Upper lobe of right lung (tissue), 1 donor: ENCODE measurements at places on chromosomes 16 and 17.

DNA sequence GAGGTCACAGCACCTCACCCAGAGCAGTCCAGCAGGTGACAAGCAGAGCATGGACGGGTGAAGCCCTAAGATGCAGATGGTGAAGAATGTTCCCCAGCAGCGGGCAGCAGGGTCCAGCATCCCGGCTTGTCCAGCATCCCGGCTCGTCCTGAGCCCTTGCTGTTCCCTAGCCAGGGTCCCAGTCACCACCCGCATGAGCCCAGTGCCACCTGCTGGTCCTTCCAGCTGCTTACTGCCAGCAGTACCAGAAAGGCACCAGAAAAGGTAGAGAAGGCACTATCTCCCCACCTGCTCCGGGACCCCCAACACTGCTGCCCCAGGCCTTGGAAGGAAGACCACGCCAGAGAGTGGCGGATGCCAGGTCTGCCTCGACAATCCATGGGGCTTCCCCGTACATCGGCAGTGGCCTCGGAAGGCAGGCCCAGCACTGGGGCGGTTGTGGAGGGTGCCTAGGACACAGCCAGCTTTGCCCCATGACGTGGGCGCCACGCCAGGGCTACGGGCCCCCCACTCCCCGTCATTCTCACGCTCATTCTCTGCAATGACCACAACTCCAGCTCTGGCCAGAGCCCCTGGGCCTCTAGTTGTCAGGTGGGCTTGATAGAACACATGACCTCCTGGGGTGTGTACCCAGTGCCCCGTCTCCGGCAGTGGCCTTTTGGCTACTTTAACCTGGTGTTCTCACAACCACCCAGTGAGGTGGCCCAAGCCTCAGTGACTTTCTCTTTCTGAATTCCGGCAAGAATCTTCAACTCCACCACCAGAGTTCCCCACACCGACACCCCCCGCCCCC is 1.4 kb downstream of the CENPX start:
- peak; percentile 90 for DNase-seq

DNA sequence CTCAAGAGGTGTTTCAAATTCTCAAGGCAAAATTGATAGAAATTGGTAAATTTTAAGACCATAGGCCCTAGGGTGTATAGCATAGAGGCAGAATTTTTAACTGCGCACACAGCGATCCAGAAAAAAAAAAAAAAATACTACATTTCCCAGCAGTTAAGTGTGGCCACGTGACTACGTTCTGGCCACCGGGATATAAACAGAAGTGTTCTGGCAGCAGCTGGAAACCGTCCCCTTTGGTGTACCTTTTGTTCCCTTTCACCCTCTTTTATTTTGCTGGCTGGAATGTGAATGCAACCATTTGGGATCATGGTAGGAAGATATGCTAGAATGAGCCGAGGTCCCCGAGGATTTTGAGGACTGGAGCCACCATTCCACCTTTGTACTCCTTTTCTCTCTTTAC is 52.7 kb upstream of the AKAP1 start:
- DNase-seq: peak; percentile 69

GRCh38 chr17:38658741-38659345 is 15.9 kb downstream of the EPOP start:
- peak; percentile 74 for DNase-seq

DNA sequence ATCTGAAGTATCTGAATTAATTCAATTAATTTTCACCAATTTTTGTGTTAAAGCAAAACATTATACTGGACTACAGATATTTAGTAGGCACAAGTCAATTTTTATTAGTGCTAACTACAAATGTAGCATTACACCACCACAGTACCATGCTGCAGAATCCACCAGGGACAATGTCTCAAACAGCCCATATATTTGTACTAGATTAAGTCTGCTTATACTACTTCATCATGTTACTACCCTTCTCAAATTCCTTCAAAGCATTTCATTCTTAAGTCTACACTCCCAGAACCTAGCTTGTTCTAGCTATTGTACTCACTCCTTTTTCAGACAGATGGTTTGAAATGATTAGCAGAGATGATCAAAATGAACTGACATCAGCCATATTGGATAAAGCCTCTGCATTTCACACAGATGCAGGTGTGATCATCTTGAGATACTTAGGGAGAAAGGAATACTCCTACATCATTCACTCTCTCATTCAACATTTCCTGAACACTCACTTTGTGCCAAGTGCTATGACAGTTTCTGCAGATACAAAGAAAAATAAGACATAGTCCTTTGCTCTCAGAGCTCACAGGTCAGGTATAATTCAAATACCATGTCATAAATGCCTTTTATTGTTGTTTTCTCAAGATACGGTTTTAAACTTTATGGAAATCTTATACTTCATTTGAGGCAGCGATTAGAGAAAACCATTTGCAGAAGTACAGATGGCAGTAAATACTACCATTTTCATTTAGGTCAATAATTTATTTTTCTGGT is 47.7 kb downstream of the SMURF2 start:
- DNase-seq: no peak

- no peak for DNase-seq
Observed at GRCh38 chr16:3317315-3317999, 12.2 kb downstream of the ZNF75A start.

GRCh38 chr16:22318690-22319358 is 21.6 kb downstream of the POLR3E start:
- DNase-seq: peak; percentile 68

DNA sequence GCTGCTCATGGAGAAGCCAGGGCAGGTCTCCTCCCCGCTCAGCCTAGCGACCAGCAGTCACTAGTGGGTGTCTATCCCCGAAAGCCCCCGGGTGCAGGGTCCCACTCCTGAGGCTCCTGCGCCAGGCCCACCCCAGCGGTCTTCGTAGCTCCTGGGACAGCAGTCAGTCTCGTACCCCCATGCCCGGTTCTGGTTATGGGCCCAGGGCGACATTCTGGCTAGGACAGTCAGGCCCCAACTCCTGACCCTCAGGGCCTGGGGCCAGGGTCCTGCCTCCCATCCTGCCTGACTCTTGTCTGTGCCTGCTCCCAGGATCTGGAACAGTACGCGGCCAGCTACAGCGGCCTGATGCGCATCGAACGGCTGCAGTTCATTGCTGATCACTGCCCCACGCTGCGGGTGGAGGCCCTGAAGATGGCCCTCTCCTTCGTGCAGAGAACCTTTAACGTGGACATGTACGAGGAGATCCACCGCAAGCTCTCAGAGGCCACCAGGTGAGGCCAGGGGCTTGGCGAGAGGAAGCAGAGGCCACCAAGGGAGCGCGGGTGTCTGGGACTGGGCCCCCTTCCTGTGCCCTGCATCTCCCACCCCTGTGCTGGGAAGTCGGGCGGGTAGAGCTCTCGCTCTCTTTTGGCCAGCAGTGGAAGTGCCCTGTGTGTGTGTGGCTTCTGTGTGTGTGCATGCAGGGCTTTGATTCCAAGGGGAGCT is 2.0 kb downstream of the GPS1 start:
- DNase-seq: no peak

DNA sequence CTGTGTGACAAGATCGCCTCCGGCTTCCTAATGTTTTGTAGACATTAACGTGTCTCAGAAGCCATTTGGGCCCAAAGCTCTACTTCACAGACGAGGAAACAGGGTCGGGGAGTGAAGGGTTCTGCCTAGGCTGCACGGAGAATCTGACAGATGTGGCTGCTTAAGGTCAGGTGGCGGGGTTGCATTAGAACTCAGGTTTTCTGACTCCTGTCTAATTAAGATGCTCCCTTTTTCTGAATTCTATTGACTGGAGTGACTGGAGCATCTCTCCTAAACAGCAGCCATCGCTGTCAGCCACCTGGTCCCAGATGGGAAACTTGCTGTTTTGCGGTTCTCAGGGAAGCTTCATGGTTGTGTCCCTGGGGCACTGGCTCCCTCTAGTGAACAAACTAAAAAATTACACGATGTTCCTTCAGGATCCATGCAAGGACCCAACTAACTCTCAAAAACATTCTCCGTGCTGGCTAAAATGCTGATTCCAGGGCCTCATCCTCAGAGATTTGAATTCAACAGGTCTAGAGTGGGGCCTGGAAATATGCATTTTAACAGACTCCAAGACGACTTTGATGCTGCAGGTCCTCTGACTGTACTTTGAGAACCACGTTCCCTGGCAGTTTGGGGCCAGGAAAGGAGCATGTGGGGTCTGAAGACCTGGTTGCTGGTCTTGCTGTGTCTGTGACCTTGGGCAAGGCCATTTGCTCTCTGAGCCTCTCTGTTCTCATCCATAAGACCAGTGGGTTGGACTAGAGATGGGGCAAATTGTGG is 117.4 kb downstream of the IRF8 start:
- peak; percentile 47 for DNase-seq

- DNase-seq: peak; percentile 6
Observed at GRCh38 chr17:19348806-19349205, 13.7 kb downstream of the B9D1 start.

- no peak for DNase-seq
Observed at GRCh38 chr16:52095471-52095870, 451.5 kb downstream of the TOX3 start.

GRCh38 chr16:9203956-9204355 is 112.5 kb downstream of the HAPSTR1 start:
- DNase-seq: no peak

DNA sequence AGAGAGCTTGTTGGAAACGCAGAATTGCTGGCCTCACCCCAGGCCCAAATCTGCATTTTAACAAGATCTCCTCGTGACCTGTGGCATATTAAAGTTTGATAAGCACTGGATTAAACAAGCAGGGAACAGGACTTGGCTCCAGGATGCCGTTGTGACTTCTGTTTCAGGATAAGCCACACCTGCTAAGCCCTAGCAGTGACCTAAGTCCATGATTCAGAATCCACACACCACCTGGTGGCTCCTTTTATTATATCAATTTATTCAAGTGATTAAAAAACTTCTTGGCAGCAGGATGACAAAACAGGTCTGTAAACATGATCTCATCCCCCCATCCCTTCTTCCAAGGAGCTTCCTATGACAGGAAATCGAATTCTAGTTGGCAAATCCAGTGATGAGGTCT is 9.1 kb downstream of the NAGPA start:
- DNase-seq: no peak

DNA sequence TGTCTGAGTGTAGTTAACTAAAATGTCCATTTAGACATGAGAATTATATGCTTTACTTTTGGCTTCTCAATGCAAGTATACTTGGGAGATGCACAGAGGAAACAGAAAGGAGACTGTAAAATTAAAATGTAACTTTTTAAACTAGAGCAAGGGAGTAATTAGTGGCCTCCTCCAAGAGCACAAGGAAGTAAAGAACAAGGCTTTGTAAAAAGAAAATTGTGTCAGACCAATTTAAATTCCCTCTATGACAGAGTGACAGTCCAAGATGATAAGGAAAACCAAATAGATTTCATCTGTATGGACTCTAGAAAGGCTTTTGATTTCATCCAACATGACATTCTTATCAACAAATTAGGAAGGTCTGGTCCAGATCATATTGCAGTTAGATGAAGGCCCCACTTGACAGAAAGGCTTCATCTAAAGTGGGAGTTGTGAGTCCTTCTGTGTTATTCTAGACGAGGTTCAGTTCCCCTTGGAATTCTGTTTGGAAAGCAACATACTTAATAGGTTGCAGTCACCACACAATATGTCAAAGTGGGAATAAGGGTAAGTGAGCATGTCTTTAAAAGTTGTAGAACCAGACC is 6.5 kb upstream of the CAPNS2 start:
- no peak for DNase-seq

DNA sequence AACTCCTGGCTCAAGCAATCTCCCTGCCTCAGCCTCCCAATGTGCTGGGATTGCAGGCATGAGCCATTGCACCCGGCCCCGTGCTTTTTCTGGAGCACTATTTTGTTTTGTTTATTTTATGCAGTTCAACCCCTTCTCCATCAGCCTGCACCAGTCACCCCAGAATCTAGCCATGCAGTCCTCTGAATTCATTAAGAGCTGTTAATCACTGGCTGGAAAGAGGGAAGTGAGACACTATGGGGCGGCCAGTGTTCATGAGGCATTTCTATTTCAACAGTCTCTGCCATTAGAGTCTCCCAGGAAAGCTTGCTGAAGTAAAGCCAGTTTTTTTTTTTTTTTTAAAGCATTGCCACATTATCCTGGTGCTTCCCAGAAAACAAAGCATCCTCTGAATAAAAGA is 1.7 kb downstream of the VWA3A start:
- DNase-seq: no peak

GRCh38 chr17:27485125-27485524 is 28.9 kb downstream of the KSR1 start:
- peak; percentile 51 for DNase-seq

- DNase-seq: peak; percentile 17
Observed at GRCh38 chr17:82966415-82966814, 113.0 kb upstream of the METRNL start.

DNA sequence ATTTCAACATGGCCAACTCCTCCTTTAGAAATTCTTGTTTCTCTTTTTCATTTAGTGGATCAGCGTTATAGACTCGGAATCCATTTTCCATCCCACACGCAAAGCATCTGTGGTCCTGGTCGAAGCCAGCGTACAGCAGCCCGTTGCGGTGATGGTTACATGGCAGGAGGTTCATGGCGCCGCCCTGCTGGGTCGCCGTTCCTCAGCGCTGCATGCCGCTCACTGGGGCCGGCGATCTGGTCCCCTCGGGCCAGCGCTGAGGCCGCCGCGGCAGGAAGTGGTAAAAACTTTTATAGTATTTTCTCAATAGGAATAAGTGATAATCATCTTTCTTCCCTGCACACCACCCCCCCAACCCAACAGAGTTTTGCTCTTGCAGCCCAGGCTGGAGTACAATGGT is 29.9 kb upstream of the RHOT1 start:
- DNase-seq: no peak

DNA sequence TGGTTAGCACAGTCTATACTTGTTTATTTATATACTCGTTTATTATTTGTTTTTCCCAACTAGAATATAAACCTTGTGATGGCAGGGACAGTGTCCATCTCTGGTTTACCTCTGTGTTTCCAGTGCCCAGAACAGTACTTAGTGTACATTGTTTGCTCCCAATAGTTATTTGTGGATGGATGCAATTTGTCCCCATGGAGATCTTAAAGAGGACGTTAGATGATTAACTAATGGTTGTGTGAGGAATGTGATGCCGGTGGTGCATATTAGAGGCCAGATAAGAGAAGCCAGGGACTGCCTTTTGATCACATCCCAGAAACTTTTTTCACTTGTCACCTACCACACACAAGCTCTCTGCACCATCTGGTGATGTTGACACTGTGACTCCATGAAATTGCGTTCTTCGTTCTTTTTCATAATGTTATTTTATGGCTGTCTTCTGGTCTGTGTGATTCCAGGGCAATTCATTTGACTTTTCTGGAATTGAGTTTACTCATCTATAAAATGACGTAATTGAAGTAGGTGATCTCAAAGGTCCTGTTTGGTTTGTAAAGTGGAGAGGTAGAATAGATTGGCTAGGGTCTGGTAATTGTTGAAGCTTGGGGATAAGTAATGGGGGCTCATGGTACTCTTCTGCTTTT is 1.2 kb downstream of the COX10 start:
- DNase-seq: no peak
